Fibroblast of upper back skin (primary cell): ENCODE measurements at places on chromosomes 12 and 14.

DNA sequence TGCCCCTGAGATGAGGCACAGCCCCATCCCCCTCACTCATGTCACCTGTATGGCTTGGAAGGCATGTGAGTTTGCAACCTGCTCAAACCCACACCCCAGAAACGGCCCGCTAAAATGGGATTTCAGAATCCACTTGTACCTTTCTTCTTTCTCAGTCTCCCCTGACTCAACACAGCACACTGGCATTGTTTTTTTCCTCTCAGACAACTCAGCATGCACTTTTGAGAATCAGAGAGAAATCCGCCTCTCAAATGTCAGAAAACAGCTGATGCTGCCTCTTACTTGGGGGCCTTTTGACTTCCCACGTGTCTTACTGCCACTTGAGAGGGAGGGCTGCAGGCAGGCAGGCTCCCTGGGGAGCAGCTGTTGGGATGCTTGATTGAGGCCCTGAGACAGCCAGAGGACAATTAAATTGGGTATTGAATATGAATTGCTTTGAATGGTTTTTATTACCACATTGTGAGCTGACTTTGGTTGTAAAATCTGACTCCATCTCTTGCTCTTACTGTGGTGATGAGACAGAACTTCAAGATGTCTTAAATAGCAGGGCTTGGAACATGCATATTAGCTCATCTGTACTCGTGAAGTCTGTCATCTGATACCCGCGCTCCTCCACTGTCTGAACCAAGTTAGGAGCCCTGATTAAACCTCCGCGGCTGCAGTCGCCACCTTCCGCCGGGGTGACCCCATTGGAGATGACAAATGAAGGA lies 96.6 kb downstream of the APAF1 start:
- peak; percentile 19 for DNase-seq

DNA sequence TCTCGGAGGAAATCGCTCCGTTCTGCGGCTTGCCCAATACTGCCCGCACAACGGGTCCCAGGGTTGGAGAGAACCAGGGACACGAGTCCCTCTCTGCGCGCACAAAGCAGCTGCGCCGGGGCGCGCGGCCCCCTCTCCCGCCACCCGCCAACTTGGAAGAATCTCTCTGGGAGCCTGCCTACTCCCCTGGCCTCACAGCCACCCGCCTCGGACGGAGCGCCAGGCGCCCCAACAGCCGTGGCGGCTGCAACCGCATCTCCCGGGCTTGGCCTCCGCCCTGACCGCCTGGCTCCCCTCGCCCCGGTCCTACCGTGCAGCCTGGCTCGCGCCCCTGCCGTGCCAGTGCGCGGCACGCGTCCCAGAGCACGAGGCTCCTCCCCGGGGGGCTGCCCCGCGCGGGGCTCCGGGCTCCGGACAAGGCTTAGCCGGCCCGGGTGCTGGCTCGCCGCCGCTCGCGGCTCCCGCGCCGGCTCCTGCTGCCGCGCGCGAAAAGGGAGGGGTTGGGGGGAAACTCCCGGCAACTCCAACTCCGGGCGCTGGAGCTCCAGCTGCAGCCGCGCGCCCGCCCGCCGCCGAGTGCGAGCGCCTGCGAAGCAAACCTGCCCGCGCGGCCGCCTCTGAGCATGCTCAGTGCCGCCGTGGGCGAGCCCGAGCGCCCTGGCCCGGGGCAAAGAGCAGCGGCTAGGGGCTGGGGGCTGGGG lies at the start of gene STXBP6:
STXBP6 (minus strand) TSS at position 580 of the 701 bp plus-strand sequence. CDS start 75,329 bp downstream, outside the sequence.
- peak; percentile 64 for DNase-seq

- peak; percentile 97 for DNase-seq
Measured at GRCh38 chr14:50038398-50039119, 77.8 kb downstream of the VCPKMT start.

- DNase-seq: no peak
Measured at GRCh38 chr14:89108608-89109007, 284.2 kb downstream of the TTC8 start.

DNA sequence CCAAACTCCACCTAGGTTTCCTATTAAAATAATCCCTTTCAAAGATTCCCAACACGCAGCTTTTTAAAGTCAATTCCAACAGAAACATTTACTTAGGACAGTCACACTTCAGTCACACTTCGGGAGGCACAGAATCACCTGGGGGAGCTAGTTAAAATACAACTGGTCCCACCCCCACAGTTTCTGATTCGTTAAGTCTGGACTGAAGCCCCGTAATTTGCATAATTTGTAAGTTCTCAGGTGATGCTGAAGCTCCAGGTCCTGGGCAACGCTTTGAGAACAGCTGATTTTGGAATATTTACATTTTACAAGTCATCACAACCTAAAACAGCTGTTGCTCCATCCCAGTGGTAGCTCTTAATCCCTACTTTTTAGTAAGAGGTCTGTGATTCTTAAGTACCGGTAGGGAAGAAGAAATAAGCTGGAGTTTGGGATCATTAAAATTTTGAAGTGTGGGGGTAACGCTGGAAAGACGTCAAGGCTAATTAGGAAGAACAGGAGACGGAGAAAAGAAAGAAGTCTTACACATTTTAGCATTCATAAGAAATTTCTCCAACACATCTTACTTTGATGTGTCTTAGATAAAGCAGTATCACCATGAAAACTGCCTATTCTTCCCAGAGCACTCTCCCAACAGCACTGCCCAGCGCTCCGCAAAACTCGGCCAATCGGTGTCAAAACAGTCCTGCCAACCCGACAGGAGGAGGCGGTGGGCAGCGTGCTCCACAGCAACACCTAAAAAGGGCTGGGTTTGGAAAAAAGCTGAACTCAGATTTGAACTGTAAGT lies 1.1 kb downstream of the IPO8 start:
- DNase-seq: peak; percentile 29

DNA sequence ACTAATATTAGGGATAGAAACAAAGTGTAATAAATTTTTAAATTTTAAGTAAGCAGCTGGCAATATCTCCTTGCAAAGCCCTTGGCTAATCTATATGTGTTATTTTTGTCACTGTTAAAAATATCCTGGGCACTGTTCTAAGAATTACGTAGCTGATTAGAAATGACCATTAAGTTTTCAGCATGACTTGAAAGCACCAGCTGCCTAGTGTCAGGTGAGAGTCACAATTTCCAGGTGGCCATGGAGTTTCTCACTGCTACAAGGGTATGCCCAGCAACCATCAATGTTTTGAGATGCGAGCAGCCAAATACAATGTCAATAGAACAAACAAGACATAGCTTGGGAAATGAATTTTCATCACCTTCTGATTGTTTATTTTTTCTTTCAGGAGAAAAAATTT lies 23.3 kb upstream of the GYS2 start:
- no peak for DNase-seq

GRCh38 chr12:59710964-59711363 lies 115.1 kb downstream of the SLC16A7 start:
- no peak for DNase-seq
